Stimulated activated memory B cell treated with anti-CD40 and anti-IgM and Interleukin-4, amounts not matched to agents 10 μg/mL and 1 μg/mL and 100 μg/mL, for 72 hours (primary cell): ENCODE measurements at places on chromosomes 3 and 15.

DNA sequence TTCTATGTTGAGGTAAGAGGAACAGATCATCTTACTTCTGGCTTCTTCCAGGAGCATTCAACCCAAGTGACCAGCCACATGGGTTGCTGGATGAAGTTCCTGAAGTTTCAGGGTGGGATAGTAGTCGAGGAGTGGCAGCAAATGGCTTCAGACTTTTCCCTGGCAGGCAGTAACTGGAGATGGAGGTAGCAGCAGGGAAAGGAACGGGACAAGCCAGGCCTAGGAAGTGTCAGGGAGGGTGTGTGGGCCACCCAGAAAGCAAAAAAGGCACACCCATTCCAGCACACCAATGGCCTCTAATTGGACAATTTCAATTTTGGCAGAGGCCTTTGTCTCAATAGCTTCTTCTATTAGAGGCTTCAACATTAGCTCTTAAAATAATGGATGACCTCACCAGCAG is 498.6 kb upstream of the ATP11B start:
- ATAC-seq: no peak

DNA sequence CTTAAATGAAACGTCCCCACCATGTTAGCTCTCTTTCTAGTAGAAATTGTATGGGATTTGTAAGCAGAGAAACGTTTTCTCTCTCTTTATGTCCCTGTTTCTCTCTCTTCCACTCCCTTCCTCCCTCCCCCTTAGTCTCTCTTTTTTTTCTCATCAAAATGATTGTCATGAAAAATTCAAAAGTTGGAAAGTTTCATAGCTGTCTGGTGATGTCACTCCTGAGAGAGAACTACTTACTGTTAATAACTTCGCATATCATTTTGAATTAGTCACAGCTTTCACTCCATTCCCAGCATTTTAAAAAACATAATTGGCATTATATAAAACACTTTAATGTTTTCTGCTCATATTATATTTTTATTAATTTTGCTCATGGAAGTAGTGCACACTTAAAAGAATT is 331.1 kb downstream of the C3orf38 start:
- ATAC-seq: no peak

DNA sequence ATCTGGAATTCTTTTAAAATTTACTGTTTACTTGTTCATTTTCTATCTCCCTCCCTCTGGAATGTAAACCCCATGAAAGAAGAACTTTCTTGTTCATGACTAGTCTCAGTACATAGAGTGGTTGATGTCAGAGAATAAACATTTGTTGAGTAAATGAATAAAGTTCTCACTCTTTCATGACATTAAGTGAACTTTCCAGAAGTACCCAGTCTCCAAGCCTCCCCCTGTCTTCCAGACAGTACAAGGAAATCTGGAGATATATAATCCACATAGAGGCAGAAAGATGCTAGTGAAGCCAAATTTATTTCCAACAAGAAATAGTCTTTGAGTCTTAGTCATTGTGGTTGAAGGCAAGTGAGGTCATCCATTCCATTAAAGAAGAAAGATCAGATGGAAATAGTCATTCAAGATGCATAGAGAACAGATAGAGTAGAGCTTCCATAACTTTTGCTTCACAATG is 71.5 kb upstream of the GALNT15 start:
- no peak for ATAC-seq

DNA sequence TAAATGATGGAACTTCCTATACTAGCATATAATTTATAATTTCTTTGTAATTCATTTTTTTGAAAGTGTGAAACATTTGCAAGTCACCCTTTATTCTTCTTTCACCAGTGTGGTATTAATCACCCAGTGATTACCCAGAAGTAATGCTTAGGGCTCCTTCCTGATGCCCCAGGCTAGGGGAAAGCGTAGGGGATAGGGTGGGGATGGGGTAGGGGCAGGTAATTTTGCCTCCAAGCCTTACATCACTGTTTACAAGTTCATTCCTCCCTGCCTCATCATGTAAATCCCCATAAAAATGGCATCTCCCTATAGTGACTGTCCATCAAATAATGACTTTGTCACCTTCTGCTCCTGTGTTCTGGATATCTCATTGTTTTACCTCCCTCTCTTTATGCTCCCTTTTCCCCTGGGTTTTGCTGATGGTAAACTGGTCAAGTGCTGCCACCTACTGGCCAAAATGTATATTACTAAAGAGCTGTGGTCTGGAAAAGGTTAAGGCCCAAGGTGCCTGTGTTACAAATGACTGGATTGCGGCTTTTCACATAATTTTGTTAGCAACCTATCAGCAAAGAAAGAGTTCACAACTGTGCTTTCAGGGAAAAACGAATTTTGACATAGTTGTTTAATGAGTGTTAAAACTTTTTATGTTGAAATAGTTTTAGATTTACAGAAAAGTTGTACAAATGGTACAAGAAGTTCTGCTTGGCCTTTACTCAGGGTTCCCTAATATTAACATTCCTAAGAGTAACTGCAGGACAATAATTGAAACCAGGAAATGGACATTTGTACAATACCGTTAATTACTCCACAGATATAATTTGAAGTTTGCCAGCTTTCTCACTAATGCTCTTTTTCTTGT is 54.7 kb downstream of the ONECUT1 start:
- ATAC-seq: peak; percentile 78

DNA sequence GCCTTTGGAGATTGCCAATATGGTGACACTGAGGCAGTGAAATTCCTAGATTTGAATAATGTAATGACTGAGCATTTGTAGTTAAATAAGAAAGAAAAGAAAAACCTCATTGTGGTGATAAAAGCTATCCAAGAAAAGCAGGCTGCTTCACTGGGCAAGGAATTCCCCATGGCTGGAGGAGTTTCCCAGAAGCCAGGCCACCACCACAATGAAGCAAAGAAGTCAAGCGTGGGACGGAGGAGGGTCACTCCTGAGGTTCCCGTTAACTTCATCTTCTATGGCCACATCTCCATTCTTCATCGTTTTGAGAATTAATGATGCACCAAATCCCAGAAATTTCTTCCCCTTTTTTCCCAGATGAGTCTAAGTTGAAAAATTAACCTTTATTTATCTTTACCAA is 185.8 kb upstream of the BCL6 start:
- no peak for ATAC-seq

- ATAC-seq: peak; percentile 81
Observed at GRCh38 chr3:57164657-57165573, at the start of gene IL17RD. IL17RD (minus strand) TSS chr3:57165353; CDS start chr3:57165286, 67 bp downstream.

DNA sequence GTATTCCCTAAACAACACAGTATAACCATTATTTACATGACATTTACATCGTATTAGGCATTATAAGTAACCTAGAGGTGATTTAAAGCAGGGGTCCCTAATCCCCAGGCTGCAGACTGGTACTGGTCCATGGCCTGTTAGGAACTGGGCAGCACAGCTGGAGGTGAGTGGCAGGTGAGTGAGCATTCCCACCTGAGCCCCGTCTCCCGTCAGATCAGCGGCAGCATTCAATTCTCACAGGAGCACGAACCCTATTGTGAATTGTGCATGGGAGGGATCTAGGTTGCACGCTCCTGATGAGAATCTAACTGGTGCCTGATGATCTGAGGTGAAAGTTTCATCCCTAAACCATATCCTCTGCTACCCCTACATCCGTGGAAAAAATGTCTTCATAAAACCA is 138.2 kb downstream of the ATP10A start:
- no peak for ATAC-seq

DNA sequence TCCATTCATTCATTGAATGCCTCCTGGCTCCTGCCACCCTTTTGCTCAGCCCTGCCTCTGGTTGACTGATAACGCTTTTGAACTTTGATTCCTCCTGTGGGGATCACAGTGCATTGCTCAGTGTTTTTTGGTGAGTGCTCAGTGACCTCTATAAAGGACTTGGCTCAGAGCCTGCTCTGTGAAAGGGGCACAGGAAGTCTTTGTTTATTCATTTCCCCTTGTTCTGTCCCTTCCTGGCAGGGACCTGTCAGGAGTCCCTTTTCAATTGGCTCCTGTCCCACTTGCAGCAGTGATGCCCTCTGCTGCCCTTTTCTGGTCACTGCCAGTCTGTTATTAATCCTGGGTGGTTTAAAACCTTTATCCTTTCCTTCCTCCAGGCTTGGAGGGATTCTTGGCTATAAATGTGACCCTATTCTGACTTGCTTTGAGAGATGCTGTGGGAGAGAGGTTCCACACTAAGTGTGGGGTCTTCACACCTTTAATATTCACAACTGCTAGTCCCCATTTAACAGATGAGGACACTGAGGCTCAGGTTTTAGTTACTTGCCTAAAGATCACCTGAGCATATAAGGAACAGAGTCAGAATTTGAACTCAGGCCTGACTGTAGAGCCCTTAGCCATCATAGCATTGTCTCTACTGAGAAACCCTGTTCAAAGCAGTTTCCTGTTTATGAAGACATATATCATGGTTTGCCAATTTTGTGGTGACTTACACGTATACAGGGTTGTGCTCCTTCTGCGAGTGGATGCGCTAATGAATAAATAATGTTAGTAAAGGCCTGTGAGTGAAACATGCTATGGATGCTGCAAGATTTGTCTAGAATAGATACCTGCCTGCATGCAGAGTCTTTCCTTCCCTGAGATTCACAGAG is 23.2 kb upstream of the TATDN2 start:
- ATAC-seq: peak; percentile 65

GRCh38 chr3:190258634-190259033 is 63.6 kb downstream of the CLDN1 start:
- no peak for ATAC-seq

DNA sequence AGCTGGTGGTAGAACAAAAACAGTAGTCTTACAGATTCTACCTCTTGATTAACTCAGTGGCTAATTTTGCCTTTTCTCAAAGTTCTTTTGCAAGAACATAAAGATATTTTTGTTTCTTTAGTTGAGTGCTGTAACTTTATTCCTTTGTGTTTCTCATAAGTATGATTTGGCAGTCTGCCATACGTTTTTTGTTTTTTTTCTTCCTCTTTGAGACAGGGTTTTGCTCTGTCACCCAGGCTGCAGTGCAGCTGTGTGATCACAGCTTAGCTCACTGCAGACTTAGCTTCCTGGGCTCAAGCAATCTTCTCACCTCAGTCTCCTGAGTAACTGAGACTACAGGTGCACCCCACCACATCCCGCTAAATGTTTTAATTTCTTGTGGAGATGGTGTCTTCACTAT is 22.4 kb downstream of the B3GNT5 start:
- ATAC-seq: no peak

GRCh38 chr15:85726454-85726853 is 68.3 kb downstream of the KLHL25 start:
- ATAC-seq: no peak

DNA sequence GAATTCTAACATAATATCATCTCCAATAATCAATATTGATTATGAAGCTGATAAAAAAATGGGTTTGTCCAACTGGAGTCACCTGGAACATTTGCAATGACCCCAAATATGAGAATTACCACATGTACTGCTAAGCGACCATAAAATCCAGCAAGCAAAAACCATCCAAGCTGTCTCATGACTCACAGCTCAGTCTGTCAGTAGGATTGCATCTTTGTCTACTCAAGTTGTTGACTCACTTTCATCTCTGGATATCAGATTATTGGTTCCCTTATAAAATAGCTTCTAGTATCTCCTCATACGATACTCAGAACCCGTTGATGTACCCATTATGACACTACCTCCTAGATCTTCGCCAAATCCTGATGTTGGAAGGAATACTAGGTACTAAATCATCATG is 209.8 kb upstream of the ATP11B start:
- no peak for ATAC-seq

- no peak for ATAC-seq
Observed at GRCh38 chr3:53739966-53740365, 106.3 kb downstream of the CHDH start.

- no peak for ATAC-seq
Observed at GRCh38 chr3:59970796-59971195, 921.0 kb upstream of the CFAP20DC start.

DNA sequence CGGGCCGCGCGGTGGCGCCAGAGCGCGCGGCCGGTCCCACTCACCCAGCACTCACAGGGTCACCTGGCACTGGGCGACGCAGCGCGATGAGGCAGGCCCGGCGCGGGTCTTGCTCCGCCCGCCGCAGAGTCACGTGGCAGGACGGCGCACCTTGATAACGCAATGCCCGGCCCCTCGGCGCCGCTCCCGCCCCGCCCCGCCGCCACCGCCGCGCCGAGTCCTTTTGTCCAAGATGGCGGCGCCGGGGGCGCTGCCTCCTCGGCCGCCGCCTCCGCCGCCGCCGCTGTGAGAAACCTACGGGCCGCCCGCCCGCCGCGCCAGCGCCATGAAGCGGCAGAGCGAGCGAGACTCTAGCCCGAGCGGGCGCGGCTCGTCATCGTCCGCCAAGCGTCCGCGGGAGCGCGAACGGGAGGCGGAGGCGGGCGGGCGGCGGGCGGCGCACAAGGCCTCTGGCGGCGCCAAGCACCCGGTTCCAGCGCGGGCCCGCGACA is at the start of gene RBM15B:
TSS of gene RBM15B (plus strand) at position 211 of the 491 bp plus-strand sequence. CDS start at position 326, 115 bp downstream.
- ATAC-seq: peak; percentile 98

GRCh38 chr15:42035435-42035761 is 14.6 kb upstream of the PLA2G4E start:
- peak; percentile 4 for ATAC-seq

DNA sequence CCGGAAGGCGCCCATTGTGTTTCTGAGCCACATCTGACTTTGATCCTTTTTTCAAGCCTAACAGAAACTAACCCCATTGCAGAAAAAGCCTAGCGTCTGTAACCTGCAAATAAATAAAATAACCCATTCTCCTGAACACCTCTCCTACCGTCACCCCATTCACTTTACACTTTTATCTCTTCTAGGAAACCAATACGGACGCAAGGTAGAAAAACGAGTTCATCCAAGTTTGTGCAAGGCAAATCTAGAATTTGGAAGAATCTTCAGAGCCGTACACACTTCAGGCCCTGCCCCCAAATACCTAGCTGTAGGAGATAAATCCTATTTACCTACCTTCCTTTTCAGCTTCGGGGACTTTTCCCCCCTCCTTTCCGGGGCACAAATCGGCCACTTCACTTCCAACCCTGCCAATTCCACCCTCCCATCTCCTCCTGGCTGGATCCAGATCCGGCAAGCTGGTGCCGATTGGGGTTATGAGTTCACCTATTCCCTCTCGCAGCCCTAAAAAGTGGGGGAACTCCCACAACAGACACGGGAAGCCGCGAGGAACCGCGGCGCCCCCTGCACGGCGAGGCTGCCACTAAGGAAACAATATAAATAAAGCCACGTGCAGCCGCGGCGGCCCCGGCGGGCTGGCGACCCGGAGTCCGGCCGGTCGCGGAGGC is 987 bp downstream of the PRTG start:
- ATAC-seq: no peak
